ENCODE measurements at places on chromosomes 16 and 17. TPM values are rescaled to one million over a fixed set of nuclear protein-coding genes. Genes with fewer than 3 reads are reported as not detected.

The ENPP7 gene
- total RNA-seq, result not detected

The VAMP2 gene
- total RNA-seq, result 71.3 TPM

The ARL17A gene
- 17.9 TPM for total RNA-seq

The GRAP gene
- total RNA-seq, result 9.7 TPM

The IFT20 gene
- total RNA-seq, result 31.7 TPM

The SNX20 gene
- total RNA-seq, result 45.2 TPM

The SLFN14 gene
- total RNA-seq, result not detected

The C17orf78 gene
- total RNA-seq, result not detected
